BJ (cell line): ENCODE measurements at places on chromosomes 2 and 18. TPM values are rescaled to one million over a fixed set of nuclear protein-coding genes. Genes with fewer than 3 reads are reported as not detected.

GRCh38 chr2:197241596-197241995 lies 69.0 kb downstream of the ANKRD44 start:
- DNase-seq = no peak

GRCh38 chr2:190911813-190912212 lies 31.2 kb downstream of the GLS start:
- no peak for DNase-seq

DNA sequence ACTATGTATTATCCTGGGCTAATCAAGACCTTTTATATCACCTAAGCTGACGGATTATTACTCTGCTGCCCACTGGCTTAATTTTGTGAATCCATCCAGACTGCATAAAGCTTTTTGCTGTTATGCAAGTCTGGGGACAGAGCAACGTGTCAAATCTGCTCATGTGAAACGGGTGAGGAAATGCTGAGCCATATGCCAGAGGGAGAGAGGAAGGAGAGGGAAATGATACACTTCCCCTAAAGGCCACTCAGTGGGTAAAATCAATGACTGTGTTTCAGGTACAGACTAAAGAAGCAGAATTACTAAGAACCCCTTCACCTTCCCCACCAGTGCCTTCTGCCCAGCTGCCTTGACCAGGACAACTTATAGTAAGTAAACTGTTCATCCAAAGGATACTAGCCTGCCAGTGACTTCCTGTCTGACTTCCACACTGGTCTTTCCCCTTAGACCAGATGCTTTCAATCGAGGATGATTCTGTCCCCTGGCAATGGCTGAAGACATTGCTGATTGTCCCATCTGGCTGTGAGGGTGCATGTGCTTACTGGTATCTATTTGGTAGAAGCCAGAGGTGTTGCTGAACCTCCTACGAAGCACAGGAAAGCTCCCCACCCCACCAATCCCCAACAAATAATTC lies 43.0 kb downstream of the STAT1 start:
- no peak for DNase-seq

GRCh38 chr2:3628800-3629199 lies 29.2 kb upstream of the ALLC start:
- DNase-seq = no peak

DNA sequence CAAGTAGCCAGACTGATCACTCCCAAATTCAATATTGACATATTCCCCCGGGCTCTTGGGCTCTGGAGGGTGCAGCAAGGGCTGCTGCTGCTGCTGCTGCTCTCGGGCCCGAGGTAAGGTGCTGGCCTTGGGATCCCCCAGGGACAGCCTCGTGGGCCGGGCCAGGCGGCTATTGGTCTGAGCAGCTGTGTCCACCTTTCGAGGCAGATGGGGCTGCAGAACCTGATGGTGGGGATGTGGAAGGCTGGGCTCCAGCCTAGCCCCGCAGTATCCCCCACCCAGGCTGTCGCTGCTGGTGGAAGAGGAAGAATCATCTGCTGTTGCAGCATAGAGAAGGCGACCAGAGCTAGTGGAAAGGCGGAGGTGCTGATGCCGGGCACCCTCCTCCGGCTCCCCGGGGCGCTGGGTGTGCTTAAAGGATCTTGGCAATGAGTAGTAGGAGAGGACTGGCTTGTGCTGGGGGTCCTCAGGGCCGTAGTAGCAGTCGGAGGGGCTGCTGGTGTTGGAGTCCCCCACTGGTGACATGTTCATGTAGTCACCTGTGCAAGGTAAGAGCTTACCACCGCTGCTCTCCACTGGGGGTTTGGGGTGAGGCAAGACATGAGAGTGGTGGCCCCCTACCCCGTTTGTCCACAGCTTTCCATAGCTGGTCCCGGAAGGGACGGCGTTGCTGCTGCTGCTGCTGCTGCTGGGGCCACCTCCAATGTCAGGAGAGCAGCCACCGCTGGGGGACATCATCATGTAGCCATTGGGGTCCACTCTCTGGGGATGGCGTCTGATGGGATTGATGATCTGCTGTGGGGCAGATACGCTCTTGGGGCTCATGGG lies 3.4 kb downstream of the IRS1 start:
- no peak for DNase-seq

DNA sequence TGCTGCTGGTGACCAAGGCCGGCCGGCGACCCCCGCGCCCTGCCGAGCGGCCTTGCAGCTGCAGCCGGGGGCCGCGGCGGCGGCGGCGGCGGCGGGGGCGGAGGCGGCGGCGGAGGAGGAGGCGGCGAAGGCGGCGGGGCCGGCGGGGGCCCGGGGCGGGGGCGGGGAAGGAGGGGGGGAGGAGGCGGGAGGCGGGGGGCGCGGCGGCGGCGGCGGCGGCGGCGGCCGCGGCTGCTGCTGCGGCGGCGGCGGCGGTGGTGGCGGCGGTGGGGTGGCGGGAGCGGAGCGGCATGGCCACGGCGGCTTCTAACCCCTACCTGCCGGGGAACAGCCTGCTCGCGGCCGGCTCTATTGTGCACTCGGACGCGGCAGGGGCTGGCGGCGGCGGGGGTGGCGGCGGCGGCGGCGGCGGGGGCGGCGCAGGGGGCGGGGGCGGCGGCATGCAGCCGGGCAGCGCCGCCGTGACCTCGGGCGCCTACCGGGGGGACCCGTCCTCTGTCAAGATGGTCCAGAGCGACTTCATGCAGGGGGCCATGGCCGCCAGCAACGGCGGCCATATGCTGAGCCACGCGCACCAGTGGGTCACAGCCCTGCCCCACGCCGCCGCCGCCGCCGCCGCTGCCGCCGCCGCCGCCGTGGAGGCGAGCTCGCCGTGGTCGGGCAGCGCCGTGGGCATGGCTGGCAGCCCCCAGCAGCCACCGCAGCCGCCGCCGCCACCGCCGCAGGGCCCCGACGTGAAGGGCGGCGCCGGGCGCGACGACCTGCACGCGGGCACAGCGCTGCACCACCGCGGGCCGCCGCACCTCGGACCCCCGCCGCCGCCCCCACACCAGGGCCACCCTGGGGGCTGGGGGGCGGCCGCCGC lies 1.5 kb downstream of the POU3F3 start:
- no peak for DNase-seq

DNA sequence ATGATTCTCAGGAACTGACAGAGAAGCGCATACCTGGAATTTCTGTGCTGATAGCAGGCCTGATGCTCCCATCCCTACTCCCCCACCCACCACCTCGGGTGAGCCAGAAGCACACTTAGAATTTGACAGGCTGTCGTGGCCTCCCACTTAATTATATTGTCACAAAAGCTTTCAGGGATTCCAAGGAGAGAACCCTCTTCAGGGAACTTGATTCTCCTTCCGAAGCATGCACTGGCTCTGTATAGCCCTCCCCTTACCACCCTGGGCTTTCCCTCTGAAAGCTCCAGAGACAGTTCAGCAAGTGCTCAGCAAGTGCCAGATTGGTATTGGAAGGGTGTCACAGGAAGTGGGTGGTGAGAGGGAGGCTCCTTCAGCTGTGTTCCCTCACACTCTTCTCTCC lies 252.5 kb upstream of the SIX2 start:
- no peak for DNase-seq

DNA sequence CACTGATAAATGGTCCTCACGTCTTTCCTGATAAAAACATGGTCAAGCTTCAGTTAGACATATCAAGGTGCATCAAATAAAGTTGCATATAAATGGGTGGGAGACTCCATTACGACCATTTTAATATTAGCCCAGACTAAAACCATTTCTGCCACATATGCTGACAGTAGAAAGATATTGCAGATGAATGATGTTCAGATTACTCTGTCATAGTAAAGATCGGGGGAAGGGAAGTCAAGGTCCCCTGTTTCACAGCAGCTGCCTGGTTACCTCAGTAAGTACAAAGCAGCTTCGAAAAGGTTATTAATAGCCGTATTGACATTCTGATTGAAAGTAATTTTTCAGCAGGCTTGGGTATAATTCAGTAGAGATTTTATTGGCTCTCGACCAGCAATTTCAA lies 927.7 kb upstream of the CDH2 start:
- no peak for DNase-seq

- no peak for DNase-seq
Measured at GRCh38 chr2:148049284-148049683, 28.4 kb downstream of the MBD5 start.

DNA sequence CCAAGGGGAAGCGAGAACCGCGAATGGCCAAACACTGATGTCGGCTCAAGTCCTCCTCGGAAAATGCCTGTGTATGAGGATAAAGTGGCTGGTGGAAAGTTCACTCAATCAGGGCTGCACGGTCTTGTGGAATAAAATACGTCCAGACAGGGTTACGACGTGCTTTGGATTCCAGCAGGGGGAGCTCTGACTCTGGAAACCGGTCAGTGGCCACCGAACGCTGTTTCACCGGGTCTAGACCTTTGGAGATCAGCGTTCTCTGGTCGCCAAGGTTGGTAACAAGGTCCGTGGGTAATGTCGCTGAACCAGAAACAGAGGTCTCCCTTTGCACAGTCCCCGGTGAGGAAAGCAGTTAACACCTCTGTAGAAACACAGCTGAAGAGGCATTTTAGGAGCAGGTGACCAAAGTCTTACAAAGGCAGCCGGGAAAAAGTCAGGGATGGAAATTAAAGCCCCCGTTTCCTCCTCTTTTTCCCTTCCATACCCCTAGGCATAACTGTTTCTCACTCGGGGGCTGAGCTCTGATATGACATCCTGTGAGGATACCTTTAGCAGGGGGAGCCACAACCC lies 47.8 kb downstream of the CDCA7 start:
- DNase-seq = peak; percentile 9

GRCh38 chr2:99748344-99748743 lies 258.5 kb upstream of the REV1 start:
- no peak for DNase-seq

DNA sequence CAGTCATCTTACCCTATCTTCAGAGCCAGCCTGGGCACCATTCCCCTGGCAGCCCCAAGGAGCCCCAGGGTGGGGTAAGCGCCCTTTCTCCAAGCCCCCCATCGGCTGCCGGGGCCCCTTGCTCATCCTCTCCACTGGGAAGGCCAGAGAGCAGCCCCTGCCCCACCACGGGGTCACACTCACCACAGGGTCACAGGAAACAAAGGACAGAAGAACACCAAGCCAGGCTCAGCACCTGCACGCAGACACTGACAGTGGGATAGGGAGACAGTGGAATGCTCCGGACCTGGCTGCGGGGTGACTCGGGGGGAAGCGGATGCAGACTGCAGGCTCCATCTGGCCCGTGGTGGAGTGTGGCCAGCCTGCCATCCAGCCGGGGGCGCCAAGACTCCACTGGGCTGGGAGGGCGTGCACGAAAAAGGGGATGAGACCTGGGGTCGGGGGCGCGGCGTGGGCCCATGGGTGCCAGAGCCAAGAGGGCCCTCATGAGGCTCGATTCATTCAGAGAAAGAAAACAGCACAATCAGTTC lies 21.1 kb downstream of the HDAC4 start:
- no peak for DNase-seq

LIMS4 gene
- polyA plus RNA-seq = 8.7 and 9.4 TPM in 2 replicates

ANKRD36C gene
- 2.5 and 4.5 TPM in 2 replicates for polyA plus RNA-seq

CNTNAP5 gene
- not detected in 2 replicates for polyA plus RNA-seq

VWA3B gene
- polyA plus RNA-seq = not detected in 2 replicates

FTCDNL1 gene
- 0.29 and 0.31 TPM in 2 replicates for polyA plus RNA-seq
